ENCODE measurements at places on chromosomes 2 and 18. TPM values are rescaled to one million over a fixed set of nuclear protein-coding genes. Genes with fewer than 3 reads are reported as not detected.

DNA sequence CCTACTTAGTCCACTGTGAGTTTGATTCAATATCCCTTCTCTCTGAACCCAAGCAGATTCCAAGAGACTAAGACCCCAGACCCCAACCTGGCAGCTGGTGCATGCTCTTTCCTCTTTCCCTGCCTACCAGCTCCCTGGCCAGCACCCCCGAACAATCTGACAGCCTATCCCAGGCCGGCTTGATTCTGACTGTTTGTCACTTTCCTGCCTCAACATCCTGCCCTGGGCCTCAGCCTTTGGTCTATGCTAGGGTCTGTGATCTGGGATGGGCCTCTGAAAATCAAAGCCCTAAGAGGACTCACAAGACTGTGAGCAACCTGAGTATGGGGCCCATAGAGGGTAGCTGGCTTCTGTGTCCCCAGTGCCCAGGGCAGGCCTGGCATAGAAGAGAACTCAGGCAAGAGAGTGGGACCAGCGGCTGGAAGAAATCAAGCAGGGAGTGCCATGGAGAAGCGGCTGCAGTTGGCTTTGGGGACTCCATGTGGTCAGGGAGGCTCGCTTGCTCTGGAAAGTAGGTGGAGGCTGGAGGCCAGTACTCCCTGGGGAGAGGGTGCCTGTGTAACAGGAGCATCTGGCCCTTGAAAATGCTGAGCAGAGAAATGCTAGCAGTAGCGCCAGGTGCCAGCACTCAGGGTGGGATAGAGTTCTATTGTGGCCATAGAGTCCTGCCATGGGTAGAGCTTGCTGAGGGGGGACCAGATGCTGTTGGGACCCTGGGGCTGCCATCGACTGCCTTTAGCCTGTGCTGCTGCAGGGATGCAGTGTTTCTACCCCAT, 343.9 kb downstream of the DYSF start:
- no peaks in the 10 kb centered on the region for H3K4me1 ChIP-seq
- H3K27ac ChIP-seq, result no peak overlapping the region
- DNase-seq, result no peak

DNA sequence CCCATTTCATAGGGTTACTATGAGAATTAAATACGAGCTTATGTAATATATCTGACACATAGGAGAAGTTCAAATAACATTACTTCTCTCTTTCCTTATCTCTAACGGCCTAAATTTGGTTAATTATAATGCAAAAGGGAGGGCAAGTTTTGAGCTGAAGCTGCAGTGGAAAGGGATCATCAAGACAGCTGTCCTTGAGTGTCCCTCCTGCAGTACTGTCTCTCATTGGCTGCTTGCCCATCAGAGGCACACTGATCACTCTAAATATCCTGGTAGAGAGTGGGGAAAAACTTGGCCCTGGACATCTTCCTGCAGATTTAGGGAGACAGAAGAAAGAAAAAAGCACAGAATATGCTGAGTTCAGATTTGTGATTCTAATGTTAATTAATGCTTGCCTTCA, 186.0 kb downstream of the CAMKMT start:
- no peaks in the 10 kb centered on the region for H3K36me3 ChIP-seq
- no peak for DNase-seq
- H3K4me1 ChIP-seq, result no peaks in the 10 kb centered on the region
- H3K27me3 ChIP-seq, result no peaks in the 10 kb centered on the region

IL37 gene
- total RNA-seq, result not detected

- no peak overlapping the region for H3K4me3 ChIP-seq
- DNase-seq, result no peak
- no peaks in the 10 kb centered on the region for H3K36me3 ChIP-seq
- H3K27me3 ChIP-seq, result no peaks in the 10 kb centered on the region
- H3K4me1 ChIP-seq, result peaks cover 49% of the 10 kb centered on the region
- no peak overlapping the region for H3K27ac ChIP-seq
Measured at GRCh38 chr2:239249048-239249447, 151.8 kb downstream of the HDAC4 start.

GRCh38 chr2:85578243-85579180, 1.1 kb downstream of the VAMP8 start:
- H3K27ac ChIP-seq, result peak overlapping the region; percentile 92
- peaks cover 57% of the 10 kb centered on the region for H3K4me1 ChIP-seq
- peak overlapping the region; percentile 64 for H3K4me3 ChIP-seq
- peaks cover 24% of the 10 kb centered on the region for H3K36me3 ChIP-seq
- no peaks in the 10 kb centered on the region for H3K27me3 ChIP-seq

- no peaks in the 10 kb centered on the region for H3K4me1 ChIP-seq
- H3K4me3 ChIP-seq, result no peak overlapping the region
- DNase-seq, result no peak
- H3K36me3 ChIP-seq, result no peaks in the 10 kb centered on the region
- H3K27ac ChIP-seq, result no peak overlapping the region
Measured at GRCh38 chr2:23135481-23136100, 249.4 kb upstream of the KLHL29 start.

ACVR2A gene
- 18.2 TPM for total RNA-seq

- H3K4me1 ChIP-seq, result peaks cover 11% of the 10 kb centered on the region
- no peak overlapping the region for H3K4me3 ChIP-seq
- no peaks in the 10 kb centered on the region for H3K27me3 ChIP-seq
- no peaks in the 10 kb centered on the region for H3K36me3 ChIP-seq
- DNase-seq, result peak; percentile 68
Measured at GRCh38 chr2:28736034-28736433, 15.6 kb upstream of the PPP1CB start.

- peak; percentile 43 for DNase-seq
- H3K4me1 ChIP-seq, result peaks cover 47% of the 10 kb centered on the region
- no peak overlapping the region for H3K4me3 ChIP-seq
- H3K36me3 ChIP-seq, result no peaks in the 10 kb centered on the region
Measured at GRCh38 chr2:101802329-101802728, 104.8 kb downstream of the MAP4K4 start.

DNA sequence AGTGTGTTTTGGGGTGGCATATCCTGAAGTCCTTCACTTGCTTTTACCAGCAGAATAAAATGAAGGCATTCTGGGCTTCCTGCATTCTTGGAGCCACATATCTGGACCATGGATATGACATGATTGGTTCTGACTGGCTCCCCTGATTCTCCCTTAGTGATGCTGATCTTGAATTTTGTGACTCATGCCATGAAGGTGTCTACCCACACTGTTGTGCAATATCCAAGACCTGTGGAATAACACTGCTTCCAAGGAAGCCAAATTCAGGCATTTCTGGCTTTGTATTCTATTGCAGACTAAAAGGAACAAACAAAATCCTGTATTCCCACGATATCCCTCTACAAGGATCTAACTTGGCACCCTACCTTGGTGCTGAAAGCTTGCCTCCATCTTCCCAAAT, 125.8 kb downstream of the LYPD6B start:
- no peaks in the 10 kb centered on the region for H3K4me1 ChIP-seq
- DNase-seq, result no peak
- H3K27ac ChIP-seq, result no peak overlapping the region
- no peaks in the 10 kb centered on the region for H3K27me3 ChIP-seq

TNS1 gene
- total RNA-seq, result 505 TPM

ZBTB7C gene
- 15.0 TPM for total RNA-seq

PIGN gene
- 25.9 TPM for total RNA-seq

DNA sequence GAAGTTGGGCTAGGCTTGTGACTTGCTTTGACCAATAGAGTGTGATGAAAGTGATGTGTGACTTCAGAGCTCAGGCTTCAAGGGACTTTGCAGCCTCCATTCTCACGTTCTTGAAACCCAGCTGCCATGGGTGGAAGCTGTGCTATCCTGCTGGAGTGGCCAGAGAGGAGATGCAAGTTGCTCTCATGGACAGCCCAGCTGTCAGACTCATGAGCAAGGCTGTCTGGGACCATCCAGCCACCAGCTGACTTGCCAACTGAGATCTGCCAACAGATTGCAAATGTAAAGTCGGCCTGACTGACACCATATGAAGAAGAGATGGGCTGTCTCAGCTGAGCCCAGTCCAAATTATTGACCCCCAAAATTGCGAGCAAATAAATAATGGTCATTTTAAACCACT, 226.4 kb upstream of the CXCR4 start:
- no peaks in the 10 kb centered on the region for H3K27me3 ChIP-seq
- DNase-seq, result no peak
- H3K27ac ChIP-seq, result no peak overlapping the region

DNA sequence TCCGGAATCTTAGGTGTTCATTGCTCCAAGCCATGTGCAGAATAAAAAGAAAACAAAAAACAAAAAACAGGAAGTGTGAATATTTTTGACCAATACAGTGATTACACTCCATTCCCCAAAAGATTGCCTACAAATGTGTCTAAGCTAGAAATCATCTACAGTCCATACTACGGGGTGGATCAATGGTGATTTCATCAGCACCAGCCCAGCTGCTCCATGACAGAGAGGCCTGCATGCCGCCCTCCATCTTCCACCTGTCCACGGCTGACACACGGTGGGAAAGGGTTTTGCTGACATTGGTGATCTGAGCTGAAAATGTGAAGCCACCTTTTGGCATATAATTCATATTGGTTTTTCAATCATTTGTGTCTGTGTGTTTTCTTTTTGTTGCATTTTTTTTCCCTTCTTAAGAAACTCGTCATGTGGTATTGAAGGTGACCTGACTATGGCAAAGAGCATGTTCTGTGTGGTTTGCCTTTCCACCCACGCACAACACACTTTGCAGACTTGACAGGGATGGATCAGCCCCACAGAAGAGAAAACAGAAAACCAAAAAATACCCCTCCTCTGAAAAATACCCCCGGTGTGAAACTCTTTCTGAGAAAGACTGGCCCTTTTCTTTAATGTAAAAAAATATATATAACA, 533.1 kb downstream of the RNF144A start:
- H3K4me1 ChIP-seq, result no peaks in the 10 kb centered on the region
- H3K36me3 ChIP-seq, result no peaks in the 10 kb centered on the region
- H3K4me3 ChIP-seq, result no peak overlapping the region
- no peak for DNase-seq
- H3K27ac ChIP-seq, result no peak overlapping the region

GRCh38 chr2:74391209-74391579, 11.1 kb upstream of the DCTN1 start:
- H3K4me3 ChIP-seq, result peak overlapping the region; percentile 82
- no peaks in the 10 kb centered on the region for H3K36me3 ChIP-seq
- H3K4me1 ChIP-seq, result peaks cover 35% of the 10 kb centered on the region
- H3K27ac ChIP-seq, result peak overlapping the region; percentile 93
- no peak for DNase-seq
- H3K27me3 ChIP-seq, result no peaks in the 10 kb centered on the region

Measured in lower lobe of right lung (tissue), 2 donors.